GM13976 (cell line): ENCODE measurements at places on chromosomes 6 and 20.

DNA sequence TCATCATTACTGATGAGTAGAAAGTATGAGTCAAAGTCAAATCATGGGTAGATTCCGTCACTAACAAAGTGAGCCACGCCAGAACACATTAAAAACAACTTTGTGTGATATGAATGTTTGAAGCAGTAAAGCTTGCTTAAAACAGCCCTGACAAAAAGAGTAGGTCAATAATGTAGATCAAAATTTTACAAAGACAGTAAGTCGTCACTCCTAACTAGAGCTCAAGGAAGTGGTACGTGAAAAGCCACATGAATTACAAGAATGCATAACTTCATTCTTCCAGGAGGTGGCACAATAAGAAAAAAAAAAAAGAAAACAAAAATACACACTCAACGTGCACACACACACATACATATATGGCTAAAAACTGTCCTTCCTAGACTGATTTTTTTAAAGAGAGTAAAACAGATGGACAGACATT lies 69.9 kb downstream of the HACE1 start:
- peak; percentile 26 for DNase-seq

GRCh38 chr6:88586371-88587149 lies 376.9 kb downstream of the RNGTT start:
- no peak for DNase-seq

- no peak for DNase-seq
Observed at GRCh38 chr20:49123982-49124381, 64.2 kb downstream of the STAU1 start.

- no peak for DNase-seq
Observed at GRCh38 chr6:43454290-43454695, 1.1 kb downstream of the DLK2 start.

GRCh38 chr20:61968932-61969331 lies 96.7 kb downstream of the TAF4 start:
- DNase-seq, result no peak

DNA sequence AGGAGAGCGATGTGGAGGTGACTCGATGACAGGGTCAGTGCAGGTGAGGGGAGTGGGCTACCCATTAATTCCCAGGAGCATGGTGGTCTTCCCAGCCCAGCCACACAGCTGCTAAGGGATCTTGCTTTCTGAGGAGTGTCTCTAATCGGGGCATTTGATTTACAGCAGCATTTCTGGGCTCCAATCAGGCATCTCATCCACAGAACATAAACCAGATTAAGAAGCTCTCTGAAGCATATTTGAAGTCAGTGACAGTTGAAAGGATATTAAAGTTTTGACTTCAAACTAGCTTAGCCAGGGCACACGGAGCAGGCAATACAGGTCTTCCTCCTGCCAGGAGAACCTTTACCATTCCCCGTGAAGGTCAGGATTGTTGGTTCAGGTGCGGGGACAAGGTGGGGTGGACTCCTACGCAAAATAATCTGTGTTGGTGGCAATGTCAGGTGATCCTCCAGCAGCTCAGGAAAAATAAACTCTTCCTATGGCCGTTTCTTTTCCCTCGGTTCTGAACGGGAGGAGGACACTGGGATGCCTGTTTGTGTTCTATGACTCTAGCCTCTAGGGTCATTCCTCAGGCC lies 39.9 kb upstream of the ZNF831 start:
- DNase-seq, result no peak

DNA sequence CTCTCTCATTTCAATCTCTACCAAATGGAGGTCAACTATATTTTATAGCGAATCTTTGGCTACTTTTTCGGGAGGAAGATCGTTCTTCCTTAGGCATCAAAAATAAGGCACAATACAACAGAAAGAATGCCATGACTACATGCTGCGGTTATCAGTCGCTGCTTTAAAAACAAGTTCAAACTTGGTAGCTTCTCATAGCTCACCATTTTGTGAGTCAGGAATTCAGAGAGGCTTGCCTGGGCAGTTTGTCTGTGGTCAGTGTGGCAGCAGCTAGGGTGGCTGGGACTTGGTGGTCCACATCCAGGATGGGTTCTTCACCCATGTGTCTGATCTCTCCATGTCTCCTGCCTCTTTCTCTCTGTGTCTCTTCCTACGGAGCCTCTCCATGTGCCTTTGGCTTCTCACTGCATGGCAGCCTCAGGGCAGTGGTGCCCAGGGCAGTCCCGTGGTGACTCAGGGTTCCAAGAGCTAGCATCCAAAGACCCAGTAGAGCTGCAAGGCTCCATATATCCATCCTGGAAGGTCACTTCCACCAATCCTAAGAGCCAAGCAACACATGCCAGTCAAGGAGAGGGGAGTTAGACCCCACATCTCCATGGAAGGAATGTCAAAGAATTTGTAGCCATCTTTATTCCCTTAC lies 10.4 kb downstream of the SCML4 start:
- DNase-seq, result no peak

- peak; percentile 67 for DNase-seq
Observed at GRCh38 chr6:144066741-144067484, 28.5 kb downstream of the SF3B5 start.

DNA sequence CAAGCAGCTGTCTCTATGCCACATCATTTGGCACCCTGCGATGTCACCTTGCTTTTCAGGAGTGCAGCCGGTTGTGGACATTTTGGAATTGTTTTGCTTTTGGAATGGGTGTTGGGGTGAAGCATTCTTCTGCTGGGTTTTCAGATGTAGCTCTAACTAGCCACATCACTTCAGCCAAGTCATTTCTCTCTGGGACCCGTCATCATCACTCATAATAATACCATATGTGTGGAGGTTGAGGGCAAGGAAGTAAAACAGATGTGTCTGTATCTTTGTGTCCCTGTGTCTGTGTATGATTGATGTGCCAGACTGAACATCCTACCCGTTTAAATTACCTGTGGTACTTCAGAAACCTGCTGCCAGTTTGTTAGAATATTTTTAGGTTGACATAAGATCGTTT lies 49.5 kb upstream of the TULP4 start:
- peak; percentile 35 for DNase-seq

GRCh38 chr6:84411060-84411629 lies 183.7 kb upstream of the CEP162 start:
- DNase-seq, result no peak

GRCh38 chr20:33273117-33273851 lies 9.7 kb upstream of the BPIFB1 start:
- DNase-seq, result no peak

DNA sequence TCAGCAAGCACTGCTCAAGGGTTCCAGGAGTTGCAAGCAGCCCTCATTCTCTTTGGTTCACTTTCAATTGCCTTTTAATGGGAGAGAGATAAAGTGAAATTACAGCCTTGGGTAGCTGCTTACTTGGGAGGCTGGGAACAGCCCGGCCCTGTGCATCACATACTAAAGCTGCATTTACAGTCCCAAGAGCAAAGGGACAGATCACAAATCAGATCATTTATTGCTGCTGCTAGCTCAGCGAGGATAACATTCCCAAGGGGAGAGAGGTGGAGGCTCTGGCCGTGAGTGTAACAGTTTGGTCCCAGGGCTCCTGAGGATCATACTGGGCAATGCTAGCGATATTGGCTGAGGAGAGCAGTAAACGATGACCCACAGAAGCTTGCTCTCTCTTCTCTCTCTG lies 133.1 kb downstream of the CDH26 start:
- DNase-seq, result no peak

GRCh38 chr20:62778601-62779416 lies 17.5 kb upstream of the MRGBP start:
- DNase-seq, result no peak

DNA sequence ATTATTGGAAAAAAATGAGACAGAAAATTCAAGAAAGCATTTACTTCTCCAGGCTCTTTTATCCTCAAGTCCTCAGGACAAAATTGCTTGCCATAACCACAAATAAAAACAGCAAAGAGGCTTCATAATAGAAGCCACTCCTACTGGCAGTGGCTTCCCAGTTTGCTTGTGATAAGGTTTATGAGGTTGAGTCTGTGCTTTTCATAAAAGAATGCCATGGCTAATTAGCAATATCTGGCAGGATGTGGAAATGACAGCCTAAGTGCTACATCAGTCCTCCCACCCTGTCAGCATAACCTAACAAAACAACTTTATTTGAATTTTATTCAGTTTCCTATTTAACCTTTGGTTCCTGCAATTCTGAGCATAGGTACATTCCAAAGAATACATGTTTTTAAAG lies 80.9 kb upstream of the HTR1E start:
- no peak for DNase-seq

GRCh38 chr6:19410481-19410880 lies 426.7 kb upstream of the ID4 start:
- DNase-seq, result no peak

- DNase-seq, result no peak
Observed at GRCh38 chr6:133214267-133214666, 26.9 kb upstream of the EYA4 start.

- no peak for DNase-seq
Observed at GRCh38 chr6:120938164-120938875, 396.0 kb downstream of the TBC1D32 start.
